ENCODE measurements at places on chromosomes 11 and 22. TPM values are rescaled to one million over a fixed set of nuclear protein-coding genes. Genes with fewer than 3 reads are reported as not detected.
A peak's percentile ranks its signal among the peaks of the same experiment; 100 is the strongest.

Gene RGL4
- total RNA-seq = not detected

- H3K36me3 ChIP-seq = no peaks in the 10 kb centered on the region
- H3K27ac ChIP-seq = no peak overlapping the region
- H3K27me3 ChIP-seq = peaks cover 7% of the 10 kb centered on the region
- no peaks in the 10 kb centered on the region for H3K4me1 ChIP-seq
- DNase-seq = no peak
Measured at GRCh38 chr11:79241852-79242241, 199.0 kb downstream of the TENM4 start.

GRCh38 chr11:112715056-112715455 is 246.2 kb upstream of the NCAM1 start:
- no peaks in the 10 kb centered on the region for H3K4me1 ChIP-seq
- no peak overlapping the region for H3K4me3 ChIP-seq
- no peak overlapping the region for H3K27ac ChIP-seq
- H3K27me3 ChIP-seq = no peaks in the 10 kb centered on the region
- no peaks in the 10 kb centered on the region for H3K36me3 ChIP-seq

DNA sequence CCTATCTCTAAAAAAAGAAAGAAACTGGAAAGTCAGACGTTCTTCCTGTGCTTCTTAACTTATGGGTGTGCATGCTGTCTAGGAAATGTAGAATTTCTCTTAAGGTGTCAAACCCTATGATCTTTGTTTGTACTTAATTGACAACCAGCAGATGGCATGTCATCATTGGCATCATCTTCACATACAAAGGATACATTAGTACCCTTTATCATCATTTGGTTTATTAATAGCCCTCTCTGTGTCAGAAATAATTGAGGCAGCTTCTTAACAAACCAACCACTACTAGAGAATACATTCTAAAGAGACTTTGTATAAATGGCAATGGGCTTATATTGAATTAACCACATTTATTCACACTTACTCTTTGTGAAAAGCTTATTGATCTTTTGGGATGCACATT is 13.9 kb downstream of the SRPRA start:
- H3K27me3 ChIP-seq = no peaks in the 10 kb centered on the region
- H3K36me3 ChIP-seq = peaks cover 3% of the 10 kb centered on the region
- no peaks in the 10 kb centered on the region for H3K4me1 ChIP-seq
- DNase-seq = no peak

Gene CALCA
- not detected for total RNA-seq

- H3K4me3 ChIP-seq = no peak overlapping the region
- no peaks in the 10 kb centered on the region for H3K27me3 ChIP-seq
- DNase-seq = peak; percentile 69
- no peak overlapping the region for H3K27ac ChIP-seq
- H3K36me3 ChIP-seq = no peaks in the 10 kb centered on the region
Measured at GRCh38 chr11:86101493-86101892, 32.6 kb upstream of the PICALM start.

Gene MMP11
- 3.0 TPM for total RNA-seq

DNA sequence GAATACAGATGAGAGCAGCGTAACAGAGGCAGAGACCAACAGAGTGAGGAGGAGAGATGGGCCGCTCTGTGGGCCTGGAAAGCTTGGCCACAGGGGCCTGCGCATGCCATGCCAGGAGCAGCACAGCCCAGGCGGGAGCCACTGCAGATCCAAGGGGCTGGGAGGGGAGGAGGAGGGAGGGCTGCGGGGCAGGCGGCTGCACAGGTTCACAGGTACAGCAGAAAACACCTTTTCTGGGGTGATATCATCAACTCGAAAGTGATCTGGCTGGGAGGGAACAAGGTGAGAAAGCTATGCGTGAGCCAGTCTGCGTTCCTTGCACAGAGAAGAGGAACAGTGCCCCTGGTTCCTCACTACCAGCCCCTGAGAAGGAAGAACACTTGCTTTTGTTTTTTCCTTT is 14.8 kb downstream of the VPS37C start:
- H3K4me1 ChIP-seq = peaks cover 10% of the 10 kb centered on the region
- no peak overlapping the region for H3K4me3 ChIP-seq
- no peaks in the 10 kb centered on the region for H3K36me3 ChIP-seq

- no peaks in the 10 kb centered on the region for H3K4me1 ChIP-seq
- DNase-seq = no peak
- H3K36me3 ChIP-seq = no peaks in the 10 kb centered on the region
- H3K4me3 ChIP-seq = no peak overlapping the region
- no peak overlapping the region for H3K27ac ChIP-seq
Measured at GRCh38 chr22:49733631-49734030, 94.0 kb downstream of the BRD1 start.

Gene UBQLNL
- 0.72 TPM for total RNA-seq

GRCh38 chr11:35211952-35212351 is 73.0 kb downstream of the CD44 start:
- no peaks in the 10 kb centered on the region for H3K27me3 ChIP-seq
- no peak overlapping the region for H3K4me3 ChIP-seq
- DNase-seq = no peak
- peak overlapping the region; percentile 60 for H3K27ac ChIP-seq

DNA sequence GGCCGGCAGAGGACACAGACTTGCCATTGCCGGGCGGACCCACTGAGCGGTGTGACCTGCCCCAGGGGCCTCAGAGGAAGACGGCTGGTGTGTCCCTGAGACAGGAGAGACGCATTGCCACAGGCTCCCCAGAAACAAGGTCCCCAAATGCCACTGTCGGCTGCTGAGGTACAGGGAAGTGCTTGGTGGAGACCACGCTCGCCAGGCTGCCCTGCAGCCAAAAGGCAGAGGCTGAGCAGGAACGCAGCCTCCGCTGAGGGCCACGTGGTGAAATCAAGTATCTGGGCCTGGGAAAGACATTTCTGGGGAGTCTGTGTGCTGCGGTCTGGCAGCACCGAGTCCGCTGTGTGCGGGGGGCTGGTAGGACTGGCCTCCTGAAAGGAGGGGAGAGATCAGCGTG is 794.9 kb downstream of the BRD1 start:
- H3K4me3 ChIP-seq = no peak overlapping the region
- DNase-seq = no peak
- no peak overlapping the region for H3K27ac ChIP-seq
- H3K27me3 ChIP-seq = no peaks in the 10 kb centered on the region
- H3K4me1 ChIP-seq = no peaks in the 10 kb centered on the region
- no peaks in the 10 kb centered on the region for H3K36me3 ChIP-seq

Gene OR4C13
- total RNA-seq = not detected

GRCh38 chr11:129144256-129144655 is 47.9 kb downstream of the ARHGAP32 start:
- H3K36me3 ChIP-seq = no peaks in the 10 kb centered on the region
- no peaks in the 10 kb centered on the region for H3K27me3 ChIP-seq
- no peak for DNase-seq
- peaks cover 86% of the 10 kb centered on the region for H3K4me1 ChIP-seq

Gene CPSF7
- 96.1 TPM for total RNA-seq

- no peak overlapping the region for H3K27ac ChIP-seq
- peaks cover 69% of the 10 kb centered on the region for H3K27me3 ChIP-seq
- peaks cover 34% of the 10 kb centered on the region for H3K4me1 ChIP-seq
- no peak overlapping the region for H3K4me3 ChIP-seq
- H3K36me3 ChIP-seq = no peaks in the 10 kb centered on the region
Measured at GRCh38 chr11:43577566-43578264, 102.8 kb upstream of the HSD17B12 start.

Gene CWF19L2
- 11.1 TPM for total RNA-seq

DNA sequence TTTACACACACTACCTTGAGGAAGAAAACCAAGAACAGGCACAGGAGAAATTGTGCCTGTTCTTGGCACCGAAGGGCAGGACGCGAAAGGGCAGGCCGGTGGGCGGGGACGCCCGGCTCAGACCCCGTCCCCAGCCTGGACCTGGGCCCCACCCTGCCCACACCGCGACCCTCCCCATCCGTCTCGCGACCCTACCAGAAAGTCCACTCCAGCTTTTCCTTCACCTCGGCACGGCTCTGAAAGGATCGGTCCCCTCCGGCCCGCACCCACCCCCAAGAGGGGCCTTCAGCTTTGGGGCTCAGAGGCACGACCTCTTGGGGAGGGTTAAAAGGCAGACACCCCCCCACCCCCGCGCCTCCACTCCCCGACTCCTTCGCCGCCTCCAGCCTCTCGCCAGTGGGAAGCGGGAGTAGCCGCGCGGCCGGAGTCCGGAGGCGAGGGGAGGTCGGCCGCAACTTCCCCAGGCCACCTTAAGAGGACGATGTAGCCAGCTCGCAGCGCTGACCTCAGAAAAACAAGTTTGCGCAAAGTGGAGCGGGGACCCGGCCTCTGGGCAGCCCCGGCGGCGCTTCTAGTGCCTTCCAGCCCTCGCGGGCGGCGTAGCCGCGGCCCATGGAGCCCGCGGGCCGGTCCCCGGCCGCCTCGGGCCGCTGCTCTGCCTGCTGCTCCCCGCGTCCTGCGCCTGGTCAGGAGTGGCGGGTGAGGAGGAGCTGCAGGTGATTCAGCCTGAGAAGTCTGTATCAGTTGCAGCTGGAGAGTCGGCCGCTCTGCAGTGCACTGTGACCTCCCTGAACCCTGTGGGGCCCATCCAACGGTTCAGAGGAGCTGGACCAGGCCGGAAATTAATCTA is 4.4 kb downstream of the SEC14L6 start:
- no peak for DNase-seq
- H3K4me3 ChIP-seq = no peak overlapping the region
- H3K4me1 ChIP-seq = no peaks in the 10 kb centered on the region
- H3K27ac ChIP-seq = no peak overlapping the region

Gene TENM4
- 0.39 TPM for total RNA-seq

Gene GRM5
- 0.03 TPM for total RNA-seq

- H3K4me3 ChIP-seq = no peak overlapping the region
- H3K4me1 ChIP-seq = peaks cover 14% of the 10 kb centered on the region
- DNase-seq = no peak
- H3K36me3 ChIP-seq = no peaks in the 10 kb centered on the region
Measured at GRCh38 chr11:27294654-27295053, 68.4 kb downstream of the CCDC34 start.

GRCh38 chr11:12174477-12175143 is 64.2 kb downstream of the MICAL2 start:
- peak overlapping the region; percentile 48 for H3K27ac ChIP-seq

DNA sequence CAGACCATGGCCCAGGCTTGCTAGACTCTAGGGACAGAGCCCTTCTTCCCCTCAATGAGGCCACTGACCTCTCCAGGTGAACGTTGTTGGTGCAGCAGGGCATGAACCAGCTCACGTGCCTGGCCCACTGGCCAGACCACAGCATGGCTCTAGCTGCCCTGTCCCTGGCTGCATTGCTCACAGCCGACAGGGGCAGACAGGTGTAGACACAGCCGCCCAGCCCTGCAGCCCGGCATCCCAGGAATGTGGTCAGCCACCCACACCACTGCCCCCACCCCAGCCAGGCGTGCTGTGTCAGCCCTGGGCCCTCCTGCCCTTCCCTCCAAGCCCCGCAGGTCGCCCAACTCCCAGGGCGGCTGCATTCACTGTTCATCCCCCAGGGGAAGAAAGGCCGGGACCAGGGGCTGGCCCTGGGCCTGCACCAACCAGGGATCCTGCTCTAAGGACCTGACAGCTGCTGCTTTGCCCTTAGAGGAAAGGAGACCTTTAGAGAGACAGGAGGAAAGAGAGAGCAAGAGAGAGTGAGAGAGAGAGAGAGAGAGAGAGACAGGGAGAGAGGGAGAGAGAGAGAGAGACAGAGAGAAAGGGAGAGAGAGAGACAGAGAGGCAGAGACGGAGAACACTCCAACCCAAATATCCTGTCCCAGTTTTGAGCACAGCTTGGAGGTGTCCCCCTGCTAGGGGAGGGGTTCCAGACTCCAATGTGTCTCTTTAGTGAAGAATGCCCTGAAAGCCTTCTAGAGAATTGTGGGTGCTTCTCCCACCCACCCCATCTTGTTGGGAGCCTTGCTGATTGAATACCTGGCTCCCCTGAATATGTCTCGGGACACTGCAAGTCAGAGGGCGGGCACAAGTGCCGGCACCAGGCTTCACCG is 44.2 kb upstream of the LINC01488 start:
- no peaks in the 10 kb centered on the region for H3K36me3 ChIP-seq
- DNase-seq = no peak
- peaks cover 14% of the 10 kb centered on the region for H3K4me1 ChIP-seq
- no peak overlapping the region for H3K4me3 ChIP-seq
- peak overlapping the region; percentile 67 for H3K27ac ChIP-seq
